ENCODE measurements at places on chromosomes 6 and 20.

- DNase-seq: no peak
Measured at GRCh38 chr20:34774449-34774848, 51.0 kb downstream of the NCOA6 start.

GRCh38 chr6:38149531-38149930, 330.0 kb downstream of the ZFAND3 start:
- no peak for DNase-seq

DNA sequence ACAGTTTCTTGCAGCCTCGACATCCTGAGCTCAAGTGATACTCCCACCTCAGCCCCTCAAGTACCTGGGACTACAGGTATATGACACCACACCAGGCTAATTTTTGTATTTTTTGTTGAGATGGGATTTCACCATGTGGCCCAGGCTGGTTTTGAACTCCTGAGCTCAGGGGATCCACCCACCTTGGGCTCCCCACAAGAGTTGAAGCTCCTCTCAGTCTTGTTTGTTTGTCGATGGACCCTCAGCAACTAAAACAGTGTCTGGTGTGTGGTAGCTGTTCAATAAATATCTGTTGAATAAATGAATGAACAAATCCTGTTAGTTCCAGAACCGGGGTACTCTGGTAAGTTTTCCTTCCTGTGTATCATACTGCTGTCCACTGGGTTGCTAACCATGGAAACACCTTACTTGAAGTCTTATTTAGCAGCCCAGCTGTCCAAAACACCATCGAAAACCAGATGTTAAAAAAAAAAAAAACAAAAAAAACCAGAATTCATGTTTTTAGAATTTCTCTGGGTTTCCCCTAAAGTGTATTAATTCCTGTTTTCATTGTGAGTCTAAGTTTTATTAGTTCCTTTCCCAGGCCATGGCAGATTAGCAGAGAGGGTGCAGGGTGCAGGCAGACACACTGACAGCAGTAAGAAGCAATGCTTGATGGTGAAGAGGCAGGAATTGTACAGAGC, 7.8 kb upstream of the EZR start:
- no peak for DNase-seq

DNA sequence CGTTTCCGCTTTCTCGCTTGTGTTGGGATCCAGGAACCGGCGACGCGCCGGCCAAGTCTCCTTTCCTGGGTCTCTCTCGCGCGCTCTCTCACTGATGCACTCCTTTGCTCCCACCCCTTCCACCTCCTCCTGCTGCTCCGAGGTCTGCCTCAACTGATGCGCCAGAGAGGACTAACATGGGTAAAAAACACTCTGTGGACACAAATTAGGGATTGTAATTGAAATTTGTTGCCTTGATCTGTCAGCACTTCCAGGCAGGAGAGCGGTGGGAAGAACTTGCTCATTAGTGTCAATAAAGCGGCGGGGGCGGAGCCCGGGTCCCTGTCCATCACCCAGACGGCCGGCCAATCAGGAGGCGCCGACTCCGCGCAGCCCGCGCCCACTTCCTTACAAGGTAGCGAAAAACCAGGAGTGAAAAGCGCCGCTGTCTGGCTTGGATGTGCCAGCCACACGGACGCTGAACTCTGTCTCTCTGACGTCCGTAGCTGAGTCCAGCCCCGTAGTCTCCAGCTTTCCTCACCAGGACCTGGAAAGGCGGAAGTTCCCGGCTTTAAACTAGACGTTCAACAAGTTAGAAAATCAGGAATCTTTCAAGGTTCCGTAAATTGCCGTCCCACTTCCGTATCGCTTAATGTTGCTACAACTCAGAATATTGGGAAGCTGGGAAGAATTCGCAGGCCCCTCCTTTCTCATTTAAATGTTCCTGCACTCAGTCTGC, at the start of gene TBX18:
TSS of gene TBX18 (minus strand) at position 267 of the 718 bp plus-strand sequence. CDS start 417 bp downstream, outside the sequence.
- DNase-seq: peak; percentile 99

- no peak for DNase-seq
Measured at GRCh38 chr6:33710296-33711121, 991 bp downstream of the UQCC2 start.

All from MG63 (cell line).